ENCODE measurements at places on chromosomes 6 and 20. TPM values are rescaled to one million over a fixed set of nuclear protein-coding genes. Genes with fewer than 3 reads are reported as not detected.
A peak's percentile ranks its signal among the peaks of the same experiment; 100 is the strongest.

GRCh38 chr6:25971187-25971821 lies 8.7 kb downstream of the TRIM38 start:
- DNase-seq: no peak

Gene RIN2
- polyA plus RNA-seq: 17.5 TPM

DNA sequence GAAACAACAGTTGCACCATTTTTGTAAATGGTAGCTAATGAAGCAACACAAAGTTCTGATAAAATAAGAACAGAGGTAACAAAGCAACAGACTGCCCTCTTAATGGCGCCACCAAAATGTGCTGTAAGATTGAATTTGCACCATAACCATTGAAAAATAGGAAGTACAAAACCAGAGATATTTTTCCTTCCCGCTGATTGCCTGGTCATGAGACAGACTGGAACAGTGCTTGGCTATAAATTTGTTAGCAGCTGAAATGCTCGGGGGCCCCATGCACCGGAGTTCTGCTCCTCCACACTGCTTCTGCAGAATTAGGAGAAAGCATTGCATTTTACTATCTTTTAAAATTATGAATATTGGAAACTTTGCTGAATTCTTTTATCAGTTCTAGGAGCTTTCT lies 164.4 kb upstream of the QKI start:
- DNase-seq: no peak

DNA sequence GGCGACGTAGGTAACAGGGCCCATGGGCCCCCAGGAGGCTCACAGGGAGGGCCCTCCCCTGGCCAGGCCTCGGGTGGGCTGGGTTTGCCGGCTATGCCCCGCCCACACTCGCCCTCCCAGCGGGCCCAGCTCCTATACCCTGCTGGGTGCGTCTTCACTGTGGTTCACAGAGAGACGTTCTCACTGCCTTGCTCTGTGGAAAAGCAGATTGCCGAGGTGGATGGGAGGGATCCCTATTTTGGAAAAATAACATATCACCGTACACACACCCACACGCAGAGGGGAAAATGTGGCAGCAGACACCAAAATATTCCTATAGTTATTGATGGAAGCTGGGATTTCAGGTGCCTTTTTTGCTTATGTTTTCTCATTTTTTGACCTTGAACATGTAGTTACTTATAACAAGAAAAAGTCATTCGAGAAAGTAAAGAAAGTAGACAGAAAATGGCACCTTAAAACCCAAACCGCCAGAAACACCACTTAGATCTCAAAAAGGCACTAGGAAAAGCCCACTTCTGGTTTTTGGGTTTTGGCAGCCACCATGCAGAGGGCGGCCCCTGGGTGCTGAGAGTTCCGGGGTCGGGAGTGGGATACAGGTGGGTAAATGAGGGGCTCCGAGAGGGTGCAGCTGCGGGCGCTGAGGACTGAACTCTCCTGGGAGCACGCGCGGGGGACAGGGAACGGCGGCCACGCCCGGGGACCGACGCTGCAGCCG lies 49.4 kb downstream of the TMEM242 start:
- peak; percentile 47 for DNase-seq

DNA sequence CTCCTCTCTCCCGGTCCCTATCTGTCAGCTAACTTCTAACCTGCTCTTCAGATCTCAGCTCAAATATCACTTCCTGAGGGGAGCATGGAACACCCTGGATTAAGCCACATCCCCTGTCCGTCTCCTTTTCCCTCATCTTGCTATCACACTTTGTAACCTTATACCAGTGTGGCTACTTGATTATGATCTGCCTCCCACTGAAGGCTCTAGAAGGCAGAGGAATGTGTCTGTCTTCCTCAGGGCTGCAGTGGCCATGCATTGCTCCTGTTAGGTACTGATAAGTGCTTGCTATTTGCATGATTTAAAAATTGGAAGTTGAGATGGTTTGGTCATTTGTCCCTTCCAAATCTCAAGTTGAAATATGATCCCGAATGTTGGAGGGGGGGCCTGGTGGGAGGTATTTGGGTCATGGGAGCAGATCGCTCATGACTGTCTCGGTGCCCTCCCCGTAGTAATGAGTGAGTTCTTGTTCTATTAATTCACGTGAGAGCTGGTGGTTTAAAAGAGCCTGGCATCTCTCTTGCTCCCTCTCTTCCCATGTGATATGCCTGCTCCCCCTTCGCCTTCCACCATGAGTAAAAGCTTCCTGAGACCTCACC lies 71.4 kb downstream of the PLCB4 start:
- no peak for DNase-seq

Data from ovary (tissue), 10 donors.